Sciatic nerve (tissue), 2 donors: ENCODE measurements at places on chromosomes 3 and 15. TPM values are rescaled to one million over a fixed set of nuclear protein-coding genes. Genes with fewer than 3 reads are reported as not detected.

TRIP4 gene
- total RNA-seq, result 25.9 TPM

CORO2B gene
- 10.2 TPM for total RNA-seq

DNA sequence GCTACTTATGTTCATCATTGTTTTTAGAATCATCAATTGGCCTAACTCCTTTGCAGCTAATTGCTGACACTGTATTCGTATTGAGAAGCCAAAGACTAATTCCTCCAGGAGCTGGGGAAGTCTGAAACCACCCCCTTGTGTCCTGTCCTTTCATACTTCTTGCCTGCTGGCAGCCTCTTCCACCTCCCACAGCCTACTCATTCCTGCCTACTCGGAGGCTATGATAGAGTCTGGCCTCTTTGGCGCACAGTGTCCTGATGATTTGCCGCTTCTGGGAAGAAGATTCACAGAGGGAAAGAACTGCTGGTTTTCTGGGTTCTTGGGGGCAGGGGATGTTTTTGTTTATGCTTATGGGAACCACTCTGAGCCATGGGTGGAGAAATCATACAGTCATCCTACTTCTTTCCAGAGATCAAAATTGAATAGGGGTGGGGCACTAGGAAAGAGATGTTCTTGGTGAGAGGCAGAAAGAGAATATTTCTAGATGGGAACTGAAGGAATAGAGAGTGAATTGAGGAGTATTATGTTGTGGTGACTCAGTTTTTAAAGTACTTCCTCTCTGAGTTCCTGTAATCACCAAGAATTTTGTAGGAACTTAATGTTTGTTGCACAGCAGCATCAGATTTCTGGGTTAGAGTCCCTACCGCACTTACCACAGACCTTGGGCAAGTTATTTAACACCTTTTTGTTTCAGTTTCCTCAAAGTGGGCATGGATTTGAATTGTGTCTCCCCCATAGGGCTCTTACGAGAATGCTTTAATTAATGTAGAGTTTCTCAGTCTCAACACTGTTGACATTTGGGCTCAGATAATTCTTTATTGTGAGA lies 22.1 kb upstream of the SCAANT1 start:
- no peak for DNase-seq

CCR5 gene
- 3.6 TPM for total RNA-seq

- no peak for DNase-seq
These were observed 213.1 kb upstream of the LRRFIP2 start for GRCh38 chr3:37387462-37387861.

MKRN2OS gene
- total RNA-seq, result not detected

DNA sequence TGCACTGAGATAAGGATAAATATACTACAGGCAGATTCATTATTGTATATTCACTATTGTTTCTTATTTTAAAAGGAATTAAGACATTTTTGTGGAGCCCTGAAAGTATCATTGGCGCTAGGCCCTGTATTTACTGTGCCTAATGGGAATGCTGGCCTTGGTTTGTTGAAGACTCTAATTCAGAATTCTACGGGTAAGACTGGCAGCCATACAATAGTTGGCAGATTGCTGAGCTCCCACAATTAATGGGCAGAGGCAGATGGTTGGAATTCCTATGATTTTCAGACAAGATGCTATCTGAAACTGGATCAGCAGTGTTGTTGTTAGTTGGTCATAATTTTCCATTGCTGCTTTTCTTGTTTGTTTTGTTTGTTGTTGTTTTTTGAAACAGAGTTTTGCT lies 14.7 kb downstream of the PGBD4 start:
- no peak for DNase-seq

- peak; percentile 76 for DNase-seq
These were observed 1.6 kb downstream of the RFTN1 start for GRCh38 chr3:16511681-16512434.

GRCh38 chr15:85793641-85794597 lies 806 bp downstream of the KLHL25 start:
- peak; percentile 71 for DNase-seq

GRCh38 chr3:166270429-166270828 lies 433.2 kb upstream of the BCHE start:
- DNase-seq, result no peak

DNA sequence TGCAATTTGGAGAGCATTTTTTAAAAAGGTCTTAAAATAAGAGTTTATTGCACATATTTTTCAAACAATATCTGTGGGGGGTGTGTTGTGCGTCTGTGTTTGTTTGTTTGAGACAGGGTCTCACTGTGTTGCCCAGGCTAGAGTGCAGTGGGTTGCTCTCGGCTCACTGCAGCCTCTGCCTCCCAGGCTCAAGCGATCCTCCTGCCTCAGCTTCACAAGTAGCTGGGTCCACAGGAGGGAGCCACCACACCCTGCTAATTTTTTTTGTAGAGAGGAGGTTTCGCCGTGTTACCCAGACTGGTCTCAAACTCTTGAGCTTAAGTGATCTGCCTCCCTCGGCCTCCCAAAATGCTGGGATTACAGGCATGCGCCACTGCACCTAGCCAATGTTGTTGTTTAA lies 2.7 kb downstream of the MLF1 start:
- DNase-seq, result no peak

GRCh38 chr3:4708230-4708629 lies 215.1 kb downstream of the ITPR1 start:
- no peak for DNase-seq

CKMT1A gene
- total RNA-seq, result 0.36 TPM

ZPLD1 gene
- not detected for total RNA-seq
